NCI-H2081 (cell line): ENCODE measurements at places on chromosomes 1 and 21.

DNA sequence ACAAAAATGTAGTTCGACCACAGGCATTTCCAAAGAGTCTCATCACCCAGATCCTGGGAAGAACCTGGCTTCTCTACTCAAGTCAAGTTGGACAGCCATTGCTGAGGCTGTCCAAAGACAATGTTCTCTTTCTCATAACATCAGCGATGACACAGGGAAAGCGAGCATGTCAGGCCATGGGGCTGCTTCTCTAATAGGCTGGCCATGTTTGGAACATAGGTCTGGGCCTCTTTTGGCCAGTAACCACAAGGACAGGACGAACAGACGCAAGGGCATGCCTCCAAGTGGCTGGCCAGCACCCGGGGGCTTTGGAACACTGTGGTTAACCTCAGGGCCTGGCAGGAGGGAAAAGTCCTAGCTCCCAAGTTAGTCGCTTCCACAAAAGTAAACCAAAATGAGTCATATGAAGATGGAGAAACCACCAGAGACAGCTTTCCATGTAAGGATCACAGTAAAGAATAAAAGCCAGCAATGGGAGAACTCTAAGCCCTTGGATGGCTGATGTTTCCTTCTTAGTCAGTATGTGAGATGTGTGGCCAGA, 80.6 kb upstream of the SLC44A3 start:
- DNase-seq = no peak

DNA sequence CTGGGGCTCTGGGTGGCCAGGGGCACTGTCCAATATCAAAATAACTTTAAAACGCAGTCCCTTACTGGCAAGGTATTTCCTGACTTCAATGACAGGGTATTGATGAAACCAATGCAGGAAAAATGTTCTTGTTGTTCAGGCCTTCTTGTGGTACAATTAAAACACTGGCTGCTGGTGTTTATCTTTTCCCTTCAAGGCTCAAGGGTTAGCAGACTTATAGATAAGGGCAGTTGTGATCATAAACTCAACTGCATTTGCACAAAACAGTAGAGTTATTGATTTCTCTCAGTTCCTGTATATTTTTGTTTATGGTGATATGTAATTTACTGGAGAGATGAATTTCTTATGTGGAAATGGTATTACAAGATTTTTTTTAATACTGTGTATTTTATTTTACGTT, 2.7 kb upstream of the CD84 start:
- no peak for DNase-seq

- no peak for DNase-seq
Measured at GRCh38 chr1:205629751-205630150, 2.1 kb downstream of the ELK4 start.

DNA sequence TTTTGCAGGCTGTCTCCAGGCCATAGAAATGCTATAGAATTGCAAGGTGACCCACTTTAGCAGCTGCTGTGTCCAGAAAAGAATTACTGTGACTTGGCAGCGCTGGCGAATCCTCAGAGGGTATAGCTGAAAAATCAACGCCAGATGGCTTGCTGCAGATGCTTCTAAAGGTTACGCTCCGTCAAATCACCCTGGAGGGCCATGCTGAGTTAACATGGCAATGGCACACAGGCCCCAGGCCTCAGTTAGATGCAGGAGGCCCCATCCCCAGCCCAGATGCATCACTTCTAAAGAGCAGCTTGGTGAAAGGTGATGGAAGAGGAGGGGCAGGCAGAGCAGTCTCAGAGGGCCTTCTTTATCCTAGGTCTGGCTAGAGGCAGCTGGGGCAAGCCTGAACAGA, 18.0 kb downstream of the KIAA1614 start:
- DNase-seq = peak; percentile 80

- DNase-seq = peak; percentile 62
Measured at GRCh38 chr1:58896246-58897183, 112.7 kb upstream of the JUN start.

- no peak for DNase-seq
Measured at GRCh38 chr1:19390166-19390850, 78.2 kb downstream of the SLC66A1 start.

GRCh38 chr1:151158751-151159251, 2.4 kb downstream of the TNFAIP8L2 start:
- DNase-seq = no peak

DNA sequence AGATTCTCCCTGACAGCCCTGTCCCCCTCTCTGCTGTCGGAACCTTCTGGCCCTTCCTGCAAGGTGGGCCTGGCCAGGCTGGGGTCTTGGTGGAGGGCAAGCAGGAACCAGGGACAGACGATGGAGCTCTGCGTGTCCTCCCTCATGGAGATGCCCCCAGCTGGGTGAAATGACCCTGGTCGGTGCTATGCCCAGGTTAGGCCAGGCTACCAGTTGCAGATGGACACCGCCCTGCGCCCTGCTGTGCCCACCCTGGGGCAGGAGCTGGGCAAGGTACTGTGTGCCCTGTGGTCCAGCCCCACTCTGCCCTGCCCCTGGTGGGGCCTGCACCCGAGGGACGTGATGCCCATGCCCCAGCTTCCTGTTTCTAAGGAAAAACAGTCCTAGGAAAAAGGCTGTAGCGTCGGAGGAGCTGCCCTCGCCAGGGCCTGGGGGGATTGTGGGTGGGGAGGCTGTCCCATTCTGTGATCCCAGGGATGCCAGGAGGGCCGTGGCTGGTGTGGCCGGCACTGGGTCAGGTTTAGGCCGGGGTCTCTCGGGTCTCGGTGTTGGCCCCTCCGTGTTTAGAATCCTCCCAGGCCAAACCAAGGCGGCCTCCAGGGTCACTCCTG, 77.6 kb downstream of the MORN1 start:
- DNase-seq = no peak

- DNase-seq = no peak
Measured at GRCh38 chr1:214665606-214666110, 62.7 kb downstream of the CENPF start.

GRCh38 chr1:97791251-97791650, 129.6 kb downstream of the DPYD start:
- DNase-seq = no peak

GRCh38 chr1:17731460-17731859, 23.7 kb upstream of the ACTL8 start:
- DNase-seq = no peak

- no peak for DNase-seq
Measured at GRCh38 chr1:160177667-160178066, 12.7 kb upstream of the CASQ1 start.

- DNase-seq = no peak
Measured at GRCh38 chr1:245285168-245285567, 130.4 kb downstream of the KIF26B start.

DNA sequence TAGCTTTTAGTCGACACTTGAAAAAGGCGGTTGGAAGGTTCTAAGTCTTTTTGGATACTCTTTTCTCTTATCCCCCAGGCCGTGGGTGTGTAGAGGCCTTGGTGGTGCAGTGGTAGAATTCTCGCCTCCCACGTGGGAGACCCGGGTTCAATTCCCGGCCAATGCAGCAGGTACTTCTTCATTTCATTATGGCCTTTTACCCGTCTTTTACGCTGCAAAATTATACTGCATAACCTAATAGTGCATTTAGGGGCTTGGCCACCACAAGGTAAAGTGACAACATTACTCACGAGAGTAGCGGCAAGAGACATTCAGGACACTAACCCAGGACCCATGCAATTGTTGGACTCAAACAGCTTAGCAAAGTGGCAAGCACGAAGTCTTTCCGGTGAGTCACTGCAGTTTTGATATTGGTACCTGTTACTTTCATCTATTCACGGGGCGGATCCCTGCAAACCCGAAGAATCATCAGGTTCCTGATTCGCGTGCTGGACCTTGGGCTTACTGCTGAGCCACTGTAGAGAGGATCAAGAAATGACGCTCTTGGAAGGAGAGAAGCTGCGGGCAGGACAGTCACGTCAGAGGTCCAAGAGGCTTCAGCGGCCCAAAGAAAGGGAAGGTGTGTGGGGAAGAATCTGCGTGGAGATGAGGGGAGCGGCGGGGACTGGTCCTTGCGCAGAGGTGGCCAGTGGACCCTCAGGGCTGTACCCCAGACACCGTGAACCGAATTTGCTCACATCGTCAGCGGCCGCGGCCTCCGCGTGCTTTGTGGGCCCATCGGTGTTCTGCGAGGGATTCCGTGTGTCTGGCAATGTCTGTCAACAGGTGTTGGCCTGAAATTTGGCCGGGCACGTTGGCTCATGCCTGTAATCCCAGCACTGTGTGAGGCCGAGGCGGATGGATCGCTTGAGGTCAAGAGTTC, 12.9 kb upstream of the RNU1-4 start:
- no peak for DNase-seq

- DNase-seq = no peak
Measured at GRCh38 chr1:95558791-95559190, 324.8 kb downstream of the RWDD3 start.

GRCh38 chr1:234666761-234667160, 56.8 kb upstream of the IRF2BP2 start:
- DNase-seq = no peak

DNA sequence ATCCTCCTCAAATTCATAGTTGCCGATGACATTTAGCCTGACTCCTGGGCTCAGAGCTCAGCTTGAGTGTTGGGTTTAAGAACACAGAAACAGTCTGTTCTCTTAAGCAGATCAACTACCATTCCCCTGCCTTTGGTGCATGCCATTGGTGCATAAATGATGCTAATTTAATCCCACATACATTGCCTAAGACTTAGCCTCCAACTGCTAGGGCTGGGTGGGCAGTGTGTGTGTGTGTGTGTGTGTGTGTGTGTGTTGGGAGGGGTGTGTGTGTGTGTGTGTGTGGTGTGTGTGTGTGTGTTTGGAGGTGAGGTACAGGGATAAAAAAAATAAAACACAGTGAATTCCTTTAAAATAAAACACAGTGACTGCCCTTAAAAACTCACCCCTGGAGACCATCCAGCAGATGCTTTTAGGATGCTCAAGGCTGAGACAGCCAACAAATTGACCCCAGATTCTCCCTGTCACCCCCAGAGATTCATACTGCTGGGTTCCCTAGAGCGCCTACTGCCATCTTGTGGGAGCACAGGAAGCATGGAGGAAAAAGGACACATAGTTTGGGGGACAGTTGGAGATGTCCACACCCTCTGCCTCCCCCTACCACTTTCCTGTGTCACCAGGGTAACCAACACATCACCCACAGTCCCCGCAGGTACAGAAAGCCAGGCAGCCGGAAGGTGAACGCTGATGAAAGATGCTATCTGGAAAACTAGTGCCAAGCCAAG, 30.6 kb downstream of the KLHDC7A start:
- no peak for DNase-seq

- no peak for DNase-seq
Measured at GRCh38 chr1:242140836-242141235, 141.9 kb upstream of the MAP1LC3C start.

GRCh38 chr1:29239142-29239541, 2.8 kb downstream of the PTPRU start:
- no peak for DNase-seq

GRCh38 chr1:47705517-47706130, 267.8 kb downstream of the FOXD2 start:
- DNase-seq = peak; percentile 80

DNA sequence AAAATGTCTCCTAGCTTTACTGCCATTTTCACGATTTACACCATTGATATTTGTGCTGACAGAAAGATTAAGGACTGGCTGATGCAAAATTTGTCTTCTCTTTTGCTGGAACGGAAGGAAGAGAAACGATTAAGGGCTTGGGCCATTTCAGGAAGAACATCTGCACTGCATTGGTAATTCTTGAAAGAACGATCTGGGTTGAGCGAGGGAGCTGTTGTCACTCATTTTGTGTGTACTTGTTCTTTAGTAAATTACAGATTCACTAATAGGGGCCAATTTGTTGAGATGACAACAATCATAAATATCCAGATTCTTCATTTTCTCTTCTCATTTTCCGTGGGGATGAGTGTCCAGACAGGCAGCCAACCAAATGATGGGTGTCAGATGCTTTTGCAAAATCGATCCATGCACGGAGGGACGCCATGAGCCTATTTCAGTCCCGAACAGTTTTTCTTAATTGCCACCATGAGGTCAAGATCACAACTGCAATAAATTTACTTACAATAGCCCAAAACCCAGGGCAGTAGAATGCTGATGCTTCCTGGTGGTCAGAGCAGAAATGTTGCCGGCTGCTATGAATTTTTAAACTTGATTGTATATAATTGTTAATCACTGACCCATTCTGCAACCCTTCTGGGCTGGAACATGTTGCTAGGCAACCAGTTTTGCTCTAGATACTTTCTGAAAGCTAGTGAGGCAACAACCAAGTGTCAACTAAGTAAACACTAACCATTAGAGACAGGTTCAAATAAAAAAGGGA, 132.4 kb upstream of the TIAM1 start:
- DNase-seq = no peak

GRCh38 chr1:220879076-220879508, at the start of gene HLX:
TSS of gene HLX (plus strand) at chr1:220879443. CDS start at chr1:220879858, 415 bp downstream.
- no peak for DNase-seq

DNA sequence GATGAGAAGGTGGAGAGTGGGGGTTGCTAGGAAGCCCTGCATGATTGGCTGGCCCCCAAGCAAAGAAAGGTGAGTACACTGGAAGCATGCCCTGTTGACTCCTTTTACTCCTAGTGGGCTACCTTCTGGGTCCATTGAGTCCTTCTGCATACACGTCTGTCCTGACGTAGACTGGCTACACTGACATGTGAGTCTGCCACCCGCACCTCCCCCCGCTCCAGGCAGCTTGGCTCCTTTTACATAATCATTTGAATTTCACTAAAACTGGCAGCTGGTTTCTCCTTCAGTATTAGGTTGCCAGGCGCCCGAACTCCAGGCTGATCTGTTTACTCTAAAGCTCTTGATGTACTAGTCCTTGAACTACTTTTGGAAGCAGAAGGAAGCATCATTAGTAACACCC, 8.7 kb downstream of the MRPS21 start:
- peak; percentile 33 for DNase-seq

DNA sequence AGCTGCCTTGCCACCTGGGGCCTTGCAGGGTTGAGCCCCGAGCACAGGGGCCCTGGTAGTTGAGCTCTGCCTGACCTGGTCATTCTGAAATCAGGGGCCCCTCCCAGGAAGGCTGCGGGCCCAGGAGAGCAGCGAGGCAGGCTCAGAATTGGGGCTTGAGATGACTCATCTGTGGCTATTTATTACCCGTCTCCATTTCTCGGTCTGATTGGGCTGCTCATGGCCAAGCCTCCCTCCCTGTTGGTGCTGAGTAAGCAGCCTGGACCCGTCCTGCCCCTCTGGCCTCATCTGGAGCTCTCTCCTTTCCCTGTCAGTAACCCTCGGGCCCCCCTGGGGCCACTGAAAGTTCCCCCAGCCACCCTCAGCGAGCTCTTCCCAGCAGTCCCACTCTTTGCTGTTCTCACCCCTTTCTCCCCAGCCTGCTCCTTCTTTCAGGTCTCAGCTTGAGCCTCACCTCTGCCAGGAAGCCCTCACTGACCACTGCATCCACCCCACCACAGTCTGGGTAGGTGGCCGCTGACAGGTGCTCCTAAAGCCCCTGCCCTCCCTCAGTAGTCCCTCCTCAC, 11.0 kb upstream of the TNFRSF8 start:
- DNase-seq = no peak

DNA sequence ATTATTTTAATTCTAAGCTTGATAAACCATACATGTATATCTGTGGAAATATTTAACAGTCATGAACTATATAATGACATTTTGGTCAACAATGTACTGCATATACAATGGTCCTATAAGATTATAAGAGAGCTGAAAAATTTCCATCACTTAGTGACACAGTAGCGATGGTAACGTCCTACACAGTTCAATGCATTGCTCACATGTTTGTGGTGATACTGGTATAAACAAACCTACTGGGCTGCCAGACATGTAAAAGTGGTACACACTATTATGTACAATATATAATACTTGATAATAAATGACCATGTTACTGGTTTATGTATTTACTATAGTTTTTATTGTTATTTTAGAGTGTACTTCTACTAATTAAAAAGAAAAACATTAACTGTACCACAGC, 841.9 kb downstream of the LTN1 start:
- DNase-seq = no peak
